ENCODE measurements at places on chromosomes 4 and X. TPM values are rescaled to one million over a fixed set of nuclear protein-coding genes. Genes with fewer than 3 reads are reported as not detected.

- no peaks in the 10 kb centered on the region for H3K36me3 ChIP-seq
- H3K4me1 ChIP-seq = no peaks in the 10 kb centered on the region
- no peaks in the 10 kb centered on the region for H3K27me3 ChIP-seq
- H3K4me3 ChIP-seq = no peak overlapping the region
Measured at GRCh38 chrX:53241558-53241957, 16.6 kb upstream of the KDM5C start.

DNA sequence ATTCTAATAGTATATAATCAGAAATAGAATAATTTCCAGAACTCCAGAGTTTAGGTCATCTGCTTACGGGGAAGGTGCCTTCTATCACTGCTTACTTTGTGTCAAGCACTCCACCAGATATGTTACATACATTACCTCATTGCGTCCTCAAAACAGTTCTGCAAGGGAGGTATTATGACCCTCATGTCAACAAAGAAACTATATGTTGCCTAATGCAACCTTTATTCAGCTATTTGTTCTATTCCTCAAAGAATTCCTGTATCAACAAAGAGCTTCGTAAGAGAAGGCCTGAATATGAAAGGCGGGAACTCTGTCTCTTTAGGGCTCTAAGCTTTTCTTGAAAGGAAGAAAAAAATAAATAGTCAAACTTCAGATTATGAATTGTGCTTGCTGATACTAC, 114.7 kb downstream of the PDLIM5 start:
- no peak for DNase-seq
- peaks cover 3% of the 10 kb centered on the region for H3K4me1 ChIP-seq
- no peaks in the 10 kb centered on the region for H3K36me3 ChIP-seq
- no peak overlapping the region for H3K4me3 ChIP-seq
- H3K27ac ChIP-seq = no peak overlapping the region
- no peaks in the 10 kb centered on the region for H3K27me3 ChIP-seq

- H3K36me3 ChIP-seq = no peaks in the 10 kb centered on the region
- no peak overlapping the region for H3K4me3 ChIP-seq
- no peaks in the 10 kb centered on the region for H3K27me3 ChIP-seq
- no peaks in the 10 kb centered on the region for H3K4me1 ChIP-seq
Measured at GRCh38 chr4:182293691-182294255, 50.6 kb downstream of the TENM3 start.

- H3K4me3 ChIP-seq = no peak overlapping the region
- H3K36me3 ChIP-seq = no peaks in the 10 kb centered on the region
- H3K27ac ChIP-seq = no peak overlapping the region
- H3K27me3 ChIP-seq = no peaks in the 10 kb centered on the region
- no peaks in the 10 kb centered on the region for H3K4me1 ChIP-seq
Measured at GRCh38 chr4:113566015-113566795, 195.3 kb downstream of the CAMK2D start.

GRCh38 chr4:164446516-164446915, 307.4 kb upstream of the SMIM31 start:
- no peak for DNase-seq
- no peaks in the 10 kb centered on the region for H3K4me1 ChIP-seq
- no peaks in the 10 kb centered on the region for H3K27me3 ChIP-seq
- H3K36me3 ChIP-seq = no peaks in the 10 kb centered on the region

GRCh38 chr4:140695483-140695882, 60.7 kb downstream of the TBC1D9 start:
- no peaks in the 10 kb centered on the region for H3K36me3 ChIP-seq
- no peak for DNase-seq
- no peak overlapping the region for H3K27ac ChIP-seq

DNA sequence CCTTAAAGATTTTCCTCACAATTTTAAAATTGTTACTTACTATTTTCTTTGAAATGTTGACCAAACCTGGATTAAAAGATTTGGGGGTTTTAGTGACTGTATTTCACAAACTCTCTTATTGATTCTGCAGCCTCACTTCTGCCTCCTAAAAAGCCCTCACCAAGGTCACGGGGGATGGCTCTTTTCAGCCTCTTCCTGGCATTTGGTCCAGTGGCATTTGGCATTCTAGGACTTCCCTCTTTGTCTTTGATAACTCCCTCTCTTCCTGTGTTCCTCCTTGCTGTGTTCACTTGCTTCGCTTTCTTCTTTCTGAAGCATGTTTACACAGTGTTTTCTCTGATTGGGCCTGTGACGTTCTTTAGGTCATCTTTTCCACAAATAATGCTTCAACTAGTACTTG, 21.5 kb downstream of the PKD2 start:
- no peaks in the 10 kb centered on the region for H3K36me3 ChIP-seq
- no peak overlapping the region for H3K4me3 ChIP-seq
- H3K27me3 ChIP-seq = no peaks in the 10 kb centered on the region
- H3K27ac ChIP-seq = no peak overlapping the region

MAGEC2 gene
- not detected for polyA plus RNA-seq

PGAM4 gene
- not detected for polyA plus RNA-seq

NMU gene
- not detected for polyA plus RNA-seq

All from ovary (tissue), 10 donors.